Activated CD4-positive, alpha-beta T cell treated with anti-CD3 and anti-CD28 coated beads, Interleukin-10, Interleukin-2, amounts not matched to agents 100 ng/mL and 50 ng/mL, durations not matched to agents 16 hours and 8 hours (primary cell): ENCODE measurements at places on chromosomes 2 and 18.

DNA sequence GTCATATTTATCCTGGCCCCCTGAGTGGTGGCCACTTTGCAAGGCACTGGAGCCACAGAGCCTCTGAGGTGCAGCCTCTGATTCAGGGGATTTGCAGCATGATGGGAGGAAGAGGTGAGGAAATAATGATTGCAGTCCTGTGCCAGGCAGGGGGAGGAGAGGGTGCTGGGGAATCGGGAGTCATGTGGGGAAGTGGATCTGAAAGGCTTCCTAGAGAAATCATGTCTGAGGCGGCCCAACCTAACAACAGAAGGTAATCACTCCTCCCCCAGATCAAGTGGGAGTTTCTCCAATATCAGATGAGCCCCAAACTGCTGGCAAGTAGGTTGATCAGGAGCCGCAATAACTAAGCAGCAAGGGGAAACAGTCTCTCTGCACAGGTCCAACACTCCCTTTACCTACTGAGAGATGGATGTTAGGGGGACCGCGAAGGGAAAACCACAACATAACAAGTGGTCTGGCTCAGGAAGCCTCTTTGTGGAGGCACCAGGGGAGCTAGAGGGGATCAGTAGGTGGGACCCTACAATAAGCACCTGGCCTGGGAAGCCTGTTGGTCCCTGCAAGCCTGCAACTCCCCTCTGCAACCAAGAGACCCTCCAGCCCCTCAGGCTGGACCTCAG lies 71.8 kb upstream of the NPAS2 start:
- DNase-seq: no peak

- no peak for DNase-seq
These were observed 44.3 kb downstream of the CACNB4 start for GRCh38 chr2:152054593-152054992.

DNA sequence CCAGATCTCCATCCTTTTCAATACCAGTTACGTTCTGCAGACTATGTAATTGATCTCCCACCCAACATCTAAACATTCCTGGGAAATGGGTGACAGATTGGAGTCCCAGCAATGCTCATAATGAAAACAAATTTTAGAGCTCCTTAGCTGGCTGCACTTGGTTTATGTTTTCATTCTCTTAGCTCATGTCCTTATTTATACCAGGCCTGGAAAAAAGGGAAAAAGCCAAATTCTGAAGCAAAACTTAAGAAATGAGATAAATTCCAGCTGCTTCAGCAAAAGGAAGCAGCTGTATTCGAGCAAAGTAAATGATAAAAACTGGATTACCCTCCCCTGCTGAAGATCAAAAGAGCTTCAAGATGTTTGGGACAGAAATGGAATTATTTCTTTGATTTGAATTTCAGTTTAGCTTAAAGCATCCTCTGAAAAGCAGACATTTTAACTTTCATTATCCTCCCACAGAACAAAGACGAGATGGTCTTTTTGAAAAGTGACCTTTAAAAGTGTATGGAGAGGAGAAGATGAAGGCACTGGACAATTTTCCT lies 196.5 kb upstream of the THUMPD2 start:
- no peak for DNase-seq

DNA sequence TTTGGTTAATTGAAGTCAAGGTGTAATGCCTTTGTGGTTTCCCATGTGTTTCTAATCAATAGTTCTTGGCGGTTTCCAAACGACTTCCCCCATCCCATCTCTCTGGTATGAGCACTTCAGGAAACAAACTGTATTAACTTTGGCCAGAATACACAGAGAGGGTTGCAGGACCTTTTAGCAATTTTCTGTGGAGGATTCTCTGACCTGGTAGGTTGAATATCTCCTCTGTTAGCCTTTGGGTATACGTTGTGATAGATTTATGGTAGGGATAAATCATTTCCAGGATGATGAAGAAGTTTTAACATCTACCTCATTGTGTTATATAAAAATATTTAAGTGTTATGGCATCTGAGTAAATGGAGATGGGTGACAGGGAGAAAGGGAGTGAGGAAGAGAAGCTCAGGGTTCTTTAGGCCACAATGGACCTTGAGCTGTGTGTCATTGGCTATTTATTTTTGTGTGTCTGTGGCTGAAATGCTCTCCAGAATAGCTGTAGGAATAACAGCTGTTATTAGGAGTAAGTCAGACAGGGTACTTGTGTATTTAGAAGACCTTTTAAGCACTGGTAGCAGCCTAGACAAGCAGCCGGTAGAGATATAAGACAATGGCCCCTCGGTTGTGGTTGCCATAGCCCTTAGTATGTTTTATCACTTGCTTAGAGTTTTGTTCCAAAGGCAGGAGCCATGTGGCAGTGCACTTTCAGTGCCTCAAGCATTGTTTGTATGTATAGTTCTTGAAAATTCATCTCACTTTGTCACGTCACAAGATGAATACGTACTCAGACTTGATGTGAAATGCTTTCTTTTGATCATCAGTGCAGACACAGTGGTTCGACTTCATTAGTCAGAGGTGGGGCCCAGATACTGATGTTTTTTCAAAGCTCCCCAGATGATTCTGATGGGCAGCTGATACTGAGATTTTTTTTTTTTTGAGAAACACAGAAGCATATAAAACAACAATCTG lies 91.1 kb downstream of the FMNL2 start:
- DNase-seq: no peak

DNA sequence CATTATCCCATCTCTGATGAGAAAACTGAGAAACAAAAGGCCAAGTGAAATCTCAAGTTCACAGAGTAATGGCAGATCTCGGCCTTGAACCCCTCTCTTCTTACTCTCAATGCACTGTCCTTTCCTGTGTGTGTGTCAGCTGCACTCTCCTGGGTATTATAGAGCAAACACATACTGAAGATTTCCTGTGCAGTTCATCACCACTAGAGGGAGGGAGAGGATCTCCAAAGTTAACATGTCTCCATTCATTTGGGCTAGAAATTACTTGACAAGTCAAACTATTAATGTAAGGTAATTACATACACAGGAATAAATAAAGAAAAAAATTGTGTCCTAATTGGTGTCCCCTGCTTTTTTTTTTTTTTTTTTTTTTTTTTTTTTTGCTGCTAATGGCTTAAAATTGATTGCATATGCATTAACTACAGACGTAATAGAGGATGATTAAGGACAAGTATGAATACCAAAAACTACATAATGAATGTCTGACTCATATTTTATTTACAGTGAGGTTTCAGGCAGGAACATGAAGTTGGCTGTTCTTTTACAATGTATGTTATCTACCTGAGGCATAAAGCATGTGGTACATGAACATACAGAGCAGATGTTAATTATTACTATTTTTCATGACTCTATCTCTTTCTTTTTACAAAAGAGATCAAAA lies 269.2 kb downstream of the NYAP2 start:
- DNase-seq: peak; percentile 45

GRCh38 chr2:171608168-171608567 lies 79.1 kb upstream of the DYNC1I2 start:
- DNase-seq: no peak

DNA sequence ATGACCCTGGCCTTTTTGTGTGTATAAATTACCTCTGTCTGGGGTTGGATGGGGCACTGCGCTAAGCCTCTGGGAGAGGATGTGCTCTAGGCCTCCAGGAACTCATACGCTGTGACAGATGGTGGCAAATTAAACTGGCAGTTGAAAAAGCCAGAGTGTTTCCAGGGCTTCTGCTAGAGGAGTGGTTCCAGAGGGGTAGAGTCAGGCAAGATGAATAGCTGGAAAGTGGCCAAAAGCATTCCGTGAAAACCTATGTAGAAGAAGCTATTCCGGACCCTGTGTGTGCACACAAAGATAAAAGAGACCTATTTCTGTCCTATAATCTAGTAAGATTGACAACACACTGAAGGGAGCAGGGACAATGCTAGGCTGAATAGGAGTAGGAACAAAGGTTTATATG lies 84.8 kb downstream of the ACTR3 start:
- DNase-seq: no peak
